ENCODE measurements at places on chromosomes 16 and 17. TPM values are rescaled to one million over a fixed set of nuclear protein-coding genes. Genes with fewer than 3 reads are reported as not detected.

The ANKS4B gene
- polyA plus RNA-seq, result not detected

The TPSB2 gene
- polyA plus RNA-seq, result not detected

- DNase-seq, result peak; percentile 92
Observed at GRCh38 chr17:4908711-4909496, 6.0 kb upstream of the CHRNE start.

- no peak for DNase-seq
Observed at GRCh38 chr16:14232106-14232864, 161.2 kb downstream of the MRTFB start.
